ENCODE measurements at places on chromosomes 12 and 14.

GRCh38 chr14:24422261-24422660, 7.2 kb downstream of the CBLN3 start:
- DNase-seq = no peak

GRCh38 chr12:9864913-9865675, 4.1 kb downstream of the CLEC2B start:
- DNase-seq = no peak

DNA sequence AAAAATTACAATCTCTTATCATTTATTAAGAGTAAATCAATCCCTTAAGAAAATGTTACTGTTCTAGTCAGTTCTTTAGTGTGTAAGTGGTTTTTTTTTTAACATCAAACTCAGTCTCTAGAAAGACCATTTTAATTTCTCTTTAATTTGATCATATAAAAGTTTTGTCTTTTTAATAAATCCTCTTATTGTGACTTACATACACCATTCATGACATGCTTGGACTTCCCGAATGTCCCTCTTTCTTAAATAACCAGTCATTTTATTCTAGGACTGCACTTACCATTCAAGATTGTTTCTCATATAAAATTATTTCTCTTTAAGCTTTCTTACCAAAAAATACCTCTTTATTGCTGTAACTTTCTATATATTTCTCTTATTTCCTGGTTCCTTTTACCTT, 60.8 kb upstream of the EVL start:
- no peak for DNase-seq

DNA sequence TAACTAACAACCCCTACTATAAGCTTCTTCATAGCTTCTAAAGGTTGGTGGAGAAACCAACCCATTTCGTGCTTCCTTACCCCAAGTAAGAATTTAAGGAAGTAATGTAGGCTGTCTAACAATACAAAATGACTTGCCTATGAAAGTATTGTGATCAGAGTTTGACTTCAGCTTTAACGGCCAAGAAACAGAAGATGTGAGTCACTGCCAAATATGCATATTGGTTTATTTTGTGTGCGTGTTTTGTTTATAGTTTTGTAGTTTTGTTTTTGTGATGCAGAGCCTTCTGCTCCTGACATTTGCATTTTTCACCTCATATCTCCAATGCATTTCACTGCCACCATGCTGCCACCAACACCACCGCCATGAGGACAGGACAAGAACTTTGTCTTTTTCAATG, 146.0 kb downstream of the FBXL14 start:
- no peak for DNase-seq

DNA sequence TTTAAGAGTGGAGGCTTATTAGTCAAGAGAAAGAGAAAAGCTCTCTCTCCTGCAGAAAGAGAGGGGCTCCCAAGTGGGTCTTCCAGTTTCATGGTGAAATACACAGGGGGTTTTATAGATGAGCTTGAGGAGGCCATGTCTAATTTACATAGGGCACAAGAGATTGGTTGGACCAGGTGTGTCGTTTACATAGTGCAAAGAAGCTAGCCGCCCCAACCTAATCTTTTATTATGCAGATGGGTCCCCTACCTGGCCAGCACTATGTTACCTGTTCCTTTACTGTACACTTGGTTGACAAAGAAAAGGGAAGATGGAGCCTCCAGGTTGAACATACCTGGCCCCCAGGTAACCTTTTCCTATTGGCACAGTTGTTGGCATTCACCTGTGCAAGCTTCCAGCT, 195.0 kb downstream of the PIK3C2G start:
- DNase-seq = no peak

GRCh38 chr12:87575906-87576305, 453.3 kb downstream of the C12orf50 start:
- DNase-seq = no peak

GRCh38 chr12:67141296-67142018, 127.7 kb upstream of the CAND1 start:
- no peak for DNase-seq

DNA sequence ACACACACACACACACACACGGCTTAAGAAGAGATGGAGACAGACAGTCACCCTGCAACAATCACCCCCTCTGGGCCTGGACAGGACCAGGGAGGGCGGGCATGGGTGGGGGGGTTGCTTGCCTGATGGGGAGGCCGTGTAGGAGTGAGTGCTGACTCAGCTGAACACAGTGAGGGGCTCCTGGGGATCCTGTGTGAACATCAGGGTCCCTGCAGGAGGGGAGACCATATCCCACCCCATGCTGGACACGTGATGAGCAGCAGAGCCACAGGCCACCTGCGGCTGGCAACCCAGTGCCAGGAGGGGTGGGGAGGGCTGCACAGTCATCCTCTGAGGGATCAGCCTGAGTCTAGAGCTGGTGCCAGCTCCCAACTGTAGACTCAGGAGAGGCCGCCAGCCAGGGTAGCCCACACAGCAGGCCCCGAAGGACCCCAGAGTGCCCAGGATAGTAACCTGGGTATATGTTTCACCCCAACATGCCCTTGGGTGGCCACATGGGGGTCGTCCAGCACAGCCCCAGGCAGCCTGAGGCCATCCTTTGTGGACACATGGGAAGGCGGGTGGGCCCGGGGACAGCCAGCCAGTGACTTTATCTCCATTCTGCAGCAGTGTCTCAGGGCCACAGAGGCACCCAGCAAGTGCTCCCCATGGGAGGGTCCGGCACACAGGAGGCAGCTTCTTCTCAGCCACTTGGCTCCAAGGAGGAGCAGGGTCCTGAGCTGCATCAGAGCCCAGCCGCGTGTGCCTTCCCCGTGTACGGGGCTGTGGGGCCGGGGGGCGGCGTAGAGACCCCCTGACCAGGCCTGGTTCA, 73.7 kb upstream of the SFSWAP start:
- DNase-seq = no peak

DNA sequence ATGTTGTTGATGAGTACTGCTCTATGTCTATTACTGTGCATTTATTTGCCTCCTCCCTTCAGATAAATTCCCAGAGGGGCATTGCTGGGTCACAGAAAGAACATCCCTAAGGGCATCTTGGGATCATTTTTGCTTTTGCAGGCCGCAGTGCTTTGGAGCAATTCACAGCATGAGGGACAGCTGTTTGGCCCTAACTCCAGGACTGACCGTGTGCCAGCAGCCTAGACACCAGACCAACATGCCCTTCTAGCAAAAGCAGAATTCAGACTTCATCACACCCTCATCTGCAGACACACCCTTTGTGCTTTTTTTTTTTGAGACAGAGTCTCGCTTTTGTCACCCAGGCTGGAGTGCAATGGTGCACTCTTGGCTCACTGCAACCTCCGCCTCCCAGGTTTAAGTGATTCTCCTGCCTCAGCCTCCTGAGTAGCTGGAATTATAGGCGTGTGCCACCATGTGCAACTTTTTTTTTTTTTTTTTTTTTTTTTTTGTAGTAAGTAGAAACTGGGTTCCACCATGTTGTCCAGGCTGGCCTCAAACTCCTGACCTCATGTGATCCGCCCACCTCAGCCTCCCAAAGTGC, 31.0 kb downstream of the RNF34 start:
- no peak for DNase-seq

GRCh38 chr12:29970501-29970900, 186.8 kb upstream of the TMTC1 start:
- no peak for DNase-seq

DNA sequence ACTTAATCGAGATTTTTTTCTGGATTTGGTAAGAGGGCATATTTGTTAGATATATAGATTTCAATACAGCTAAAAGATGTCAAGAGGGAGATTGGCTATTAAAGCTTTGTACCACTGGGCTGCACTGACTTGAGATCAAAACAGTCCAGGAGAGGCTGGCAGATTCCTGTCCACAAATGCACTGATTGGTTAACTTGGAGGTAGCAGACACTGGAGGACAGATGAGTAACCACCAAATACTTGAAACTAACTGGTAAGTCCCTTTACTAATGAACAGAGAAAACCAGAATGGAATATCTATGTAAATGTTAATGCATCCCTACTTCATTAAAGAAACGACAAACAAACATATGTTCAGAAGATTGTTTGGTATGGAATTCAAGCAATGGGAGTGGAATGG, 416.6 kb downstream of the LRIG3 start:
- DNase-seq = no peak

DNA sequence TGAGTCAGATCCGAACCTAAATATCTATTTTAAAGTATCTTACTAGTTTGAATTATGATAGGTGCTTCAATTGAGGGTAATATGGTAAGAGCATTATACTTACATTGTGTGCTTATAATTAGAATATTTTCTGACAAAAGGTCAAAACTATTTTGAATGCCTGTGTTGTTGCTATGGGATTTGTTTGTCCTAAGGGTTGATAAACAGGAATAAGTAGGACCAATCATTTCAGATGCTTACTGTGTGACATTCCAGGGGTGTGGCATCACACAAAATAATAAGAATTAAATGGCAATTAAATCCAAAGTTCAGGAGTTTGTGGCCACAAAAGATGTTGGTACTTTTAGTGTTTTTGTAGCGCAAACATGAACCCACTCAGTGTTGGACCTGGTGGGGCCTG, 256.2 kb upstream of the DDHD1 start:
- no peak for DNase-seq

DNA sequence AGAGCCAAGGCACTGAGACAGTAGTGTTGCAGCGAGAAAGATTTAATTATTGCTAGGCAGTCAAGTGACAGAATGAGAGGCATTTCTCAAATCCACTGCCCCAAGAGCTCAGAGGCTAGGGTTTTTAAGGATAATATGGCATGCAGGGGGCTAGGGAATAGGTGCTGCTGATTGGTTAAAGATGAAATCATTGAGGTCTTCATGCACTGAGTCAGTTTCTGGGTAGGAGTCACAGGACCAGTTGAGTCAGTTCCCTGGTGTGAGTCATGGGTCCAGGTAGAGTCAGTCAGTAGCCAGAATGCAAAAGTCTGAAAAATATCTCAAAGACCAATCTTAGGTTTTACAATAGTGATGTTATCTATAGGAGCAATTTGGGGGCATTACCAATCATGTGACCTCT, 323.8 kb downstream of the RGS6 start:
- no peak for DNase-seq

DNA sequence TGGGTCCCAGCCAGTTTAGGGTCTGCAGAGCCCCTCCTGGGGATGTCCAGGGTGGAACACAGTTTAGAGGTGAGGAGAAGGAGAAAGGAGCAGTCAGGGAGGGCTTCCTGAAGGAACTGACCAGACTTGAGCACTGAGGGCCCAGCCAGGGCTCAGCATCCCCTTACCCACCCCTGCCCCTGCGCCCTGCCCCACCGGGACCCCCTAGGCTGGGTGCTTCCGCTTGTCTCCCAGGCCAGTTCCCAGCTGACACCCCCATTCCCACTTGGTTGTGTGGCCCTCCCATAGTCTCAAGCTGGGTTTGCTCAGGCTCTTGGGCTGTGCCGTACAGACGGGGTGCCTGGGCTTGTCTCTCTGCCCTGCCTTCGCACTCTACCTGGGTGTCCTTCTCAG, 26.3 kb upstream of the KIF26A start:
- DNase-seq = no peak
